ENCODE measurements at places on chromosomes 5 and 9.

DNA sequence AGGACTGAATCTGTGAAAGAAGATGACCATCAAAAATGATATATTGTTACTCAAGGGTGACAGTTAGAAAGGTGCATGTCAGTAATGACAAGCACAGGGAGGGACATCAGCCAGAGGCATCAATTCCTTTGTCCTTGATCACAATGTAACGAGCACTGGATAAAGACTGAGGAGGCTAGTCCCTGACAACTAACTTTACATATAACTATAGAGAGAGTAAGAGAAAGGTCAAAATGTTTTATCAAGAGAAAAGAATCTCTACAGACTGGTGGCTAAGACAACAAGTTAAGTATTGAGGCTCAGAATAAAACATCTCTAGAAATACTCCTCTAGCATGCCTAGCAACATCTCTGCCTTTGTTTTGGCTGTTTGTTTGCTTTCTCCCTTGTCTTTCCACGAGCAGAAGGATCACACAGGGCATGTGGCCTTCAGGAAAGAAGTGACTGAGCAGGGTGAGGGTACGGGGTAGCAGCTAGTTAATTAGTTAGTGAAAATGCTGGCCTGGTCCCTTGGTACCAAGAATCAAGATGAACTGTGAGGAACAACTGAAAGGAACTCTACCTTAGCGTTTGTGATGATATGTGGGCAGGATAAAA is 724.1 kb upstream of the MEF2C start:
- no peak for DNase-seq

DNA sequence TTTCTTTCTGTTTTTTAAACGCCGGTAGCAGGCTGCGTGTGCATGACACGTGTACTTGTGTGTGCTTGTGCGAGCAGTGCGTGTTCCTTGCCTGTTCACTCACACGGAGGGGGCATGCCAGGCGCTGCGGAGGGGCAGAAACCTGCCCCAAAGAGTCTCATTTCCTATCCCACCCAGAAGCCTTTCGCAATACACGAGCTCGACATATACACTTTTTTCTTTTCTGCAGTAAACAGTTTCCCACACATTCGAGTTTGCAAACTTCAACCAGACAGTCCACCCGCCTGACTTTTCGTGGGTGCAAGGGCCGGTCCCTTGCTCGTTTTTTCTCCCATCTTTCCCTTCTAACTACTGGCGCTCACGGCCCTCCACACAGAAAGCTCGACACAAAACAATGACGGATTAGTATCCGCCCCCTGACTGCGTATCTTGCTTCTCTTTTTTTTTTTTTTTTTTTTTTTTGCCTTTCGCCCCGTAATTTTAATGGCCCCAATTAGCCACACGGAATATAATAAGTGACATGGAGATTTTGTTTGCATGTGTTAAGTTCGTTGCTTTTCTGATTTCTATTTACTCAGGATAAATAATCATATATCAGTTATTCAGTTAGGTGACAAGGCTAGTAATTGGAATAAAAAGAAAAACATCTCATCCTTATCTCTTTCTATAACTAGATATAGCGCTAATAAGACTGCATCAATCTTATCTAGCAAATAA is 5.3 kb upstream of the OTP start:
- no peak for DNase-seq

DNA sequence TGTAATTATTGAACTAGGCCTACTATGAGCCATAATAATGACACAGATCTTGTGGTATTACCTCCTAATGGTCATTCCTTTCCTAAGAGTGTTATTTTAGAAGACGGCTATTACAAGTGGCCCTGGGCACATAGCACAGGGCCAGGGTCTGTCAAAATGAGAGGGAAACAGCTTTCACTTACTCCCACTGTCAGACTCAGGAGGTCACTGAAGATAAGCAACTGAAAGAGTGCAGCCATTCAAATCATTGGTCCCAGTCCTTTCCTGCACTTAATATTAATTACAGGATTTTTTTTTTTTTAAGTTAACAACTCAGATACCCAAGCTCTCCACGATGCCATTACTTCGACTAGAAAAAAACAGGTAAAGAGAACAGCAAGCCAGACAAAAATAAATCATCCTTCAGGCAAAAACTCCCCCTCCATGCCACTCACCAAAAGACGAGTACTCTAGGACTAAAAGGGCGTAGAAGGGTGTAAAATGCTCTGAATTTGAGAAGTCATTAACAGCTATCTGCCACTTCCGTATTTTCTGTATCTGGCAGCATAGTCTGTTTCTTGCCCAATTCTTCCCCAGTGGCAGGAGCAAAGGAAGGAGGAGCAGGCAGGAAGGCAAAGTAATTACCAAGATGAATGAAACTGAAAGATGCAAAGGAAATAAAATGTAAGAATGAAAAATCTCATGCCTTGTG is 87.4 kb downstream of the ZNF608 start:
- DNase-seq = no peak

GRCh38 chr5:123718238-123718637 is 206.3 kb downstream of the CSNK1G3 start:
- no peak for DNase-seq

DNA sequence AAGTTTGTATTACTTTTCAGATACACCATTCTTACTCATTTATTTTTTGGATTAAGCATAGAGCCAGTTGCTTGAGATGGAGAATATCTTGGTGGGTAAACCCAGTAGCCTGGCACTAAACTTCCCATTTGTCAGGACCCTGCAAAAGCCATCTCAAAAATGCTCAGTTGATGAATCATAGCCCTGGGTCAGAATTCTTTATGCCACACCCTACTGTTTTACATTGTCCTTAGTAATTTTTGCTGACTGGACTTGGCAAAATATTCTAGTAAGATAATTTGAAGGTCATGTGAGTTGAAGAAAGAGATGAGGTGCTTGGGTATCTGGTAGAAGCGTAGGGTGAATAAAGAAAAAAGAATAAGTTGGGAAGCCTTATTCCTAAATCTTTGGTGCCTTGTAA is 50.7 kb downstream of the C7 start:
- DNase-seq = no peak

GRCh38 chr5:87229780-87230179 is 37.9 kb upstream of the RASA1 start:
- no peak for DNase-seq

- no peak for DNase-seq
These were observed 568.9 kb downstream of the DMRTA1 start for GRCh38 chr9:23015557-23015956.

GRCh38 chr9:130422546-130422945 is 22.2 kb upstream of the ASS1 start:
- DNase-seq = no peak

GRCh38 chr9:120711841-120712538 is 2.3 kb downstream of the MEGF9 start:
- no peak for DNase-seq

DNA sequence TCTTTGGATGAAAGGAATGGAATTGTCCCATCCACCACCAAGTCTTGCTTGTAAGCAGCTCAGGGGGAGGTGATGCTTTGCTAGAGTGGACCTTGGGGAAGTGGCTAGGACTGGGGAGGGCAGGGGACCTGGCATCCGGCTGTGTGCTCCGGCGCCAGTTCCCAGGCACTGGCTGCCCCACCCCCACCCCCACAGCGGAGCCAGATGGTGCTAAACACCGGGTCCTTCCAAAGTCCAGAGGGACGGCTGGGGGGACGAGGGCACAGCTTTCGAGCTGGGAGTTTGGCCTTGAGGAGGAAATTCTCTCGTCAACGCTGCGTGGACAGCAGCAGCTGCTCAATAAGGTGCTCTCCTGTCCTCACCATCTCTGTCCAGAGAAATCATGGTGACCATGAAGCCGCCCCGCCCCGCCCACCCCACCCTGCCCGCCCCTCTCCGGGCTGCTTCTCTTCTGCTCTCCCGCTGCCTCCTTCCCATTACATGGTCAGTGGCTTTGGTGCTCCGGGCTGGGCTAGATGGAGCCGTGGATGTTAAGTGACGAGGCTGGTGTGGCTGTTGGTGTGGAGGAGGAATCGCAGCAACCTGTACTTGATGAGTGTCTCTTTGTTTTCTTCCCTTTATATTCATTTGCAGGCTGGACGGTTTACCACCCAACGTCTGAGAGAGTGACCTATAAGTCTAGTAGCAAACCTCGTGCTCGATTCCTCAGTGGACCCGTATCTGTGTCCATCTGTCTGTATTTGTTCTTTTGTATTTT is 115.7 kb downstream of the WNK2 start:
- DNase-seq = no peak

GRCh38 chr9:121910491-121911040 is 182.5 kb downstream of the TTLL11 start:
- no peak for DNase-seq

- no peak for DNase-seq
These were observed 66.7 kb downstream of the ZNF462 start for GRCh38 chr9:106929471-106930177.

DNA sequence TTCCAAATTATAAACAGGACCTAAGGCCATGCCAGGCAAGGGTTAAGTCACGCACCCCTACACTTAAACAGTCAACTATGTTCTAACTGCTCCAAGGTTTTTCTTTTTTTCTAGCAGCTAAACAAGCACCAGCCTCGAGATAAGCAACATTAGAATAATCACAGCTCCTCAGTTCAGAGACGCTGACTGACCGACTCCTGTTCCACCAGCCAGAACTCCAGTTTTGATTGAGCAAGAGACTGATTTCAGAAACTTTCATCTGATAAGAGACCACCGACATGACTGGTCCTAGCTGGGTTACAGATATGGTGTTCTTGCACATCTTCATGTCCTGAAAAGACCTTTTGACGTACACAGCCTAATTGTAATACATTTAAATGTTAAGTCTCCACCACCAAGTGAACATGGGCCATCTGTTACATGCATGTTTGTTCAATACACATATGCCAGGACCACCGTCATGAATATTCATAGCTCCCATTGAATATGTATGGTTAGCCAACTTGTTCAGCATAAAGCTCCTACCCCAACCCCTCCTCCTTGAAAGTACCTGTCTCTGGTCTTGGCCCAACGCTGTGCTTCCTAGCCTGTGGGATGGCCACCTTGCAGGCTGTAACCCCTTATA is 23.7 kb upstream of the OTULINL start:
- no peak for DNase-seq

DNA sequence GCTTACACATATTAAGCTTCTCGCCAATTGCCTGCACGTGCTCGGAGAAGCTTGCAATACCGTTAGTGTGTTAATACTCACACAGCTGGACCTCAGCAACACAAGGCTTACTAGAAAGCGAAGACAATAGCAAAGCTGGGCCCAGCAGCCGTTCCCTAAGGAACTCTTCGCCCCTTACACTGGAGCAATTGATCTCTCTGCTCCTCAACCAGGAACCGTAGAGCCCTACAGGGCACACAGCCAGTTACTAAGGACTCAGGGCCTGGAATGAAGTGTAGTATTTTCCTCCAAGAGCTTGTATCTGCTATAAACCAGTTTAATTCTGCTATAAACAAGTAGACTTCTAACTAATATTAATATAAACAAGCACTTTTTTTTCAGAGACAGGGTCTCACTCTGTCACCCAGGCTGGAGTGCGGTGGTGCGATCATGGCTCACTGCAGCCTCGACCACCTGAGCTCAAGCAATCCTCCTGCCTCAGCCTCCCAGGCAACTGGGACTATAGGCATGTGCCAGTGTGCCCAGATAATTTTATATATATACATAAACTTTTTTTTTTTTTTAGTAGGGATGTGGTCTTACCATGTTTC is 67.0 kb upstream of the SIMC1 start:
- no peak for DNase-seq

- no peak for DNase-seq
These were observed 2.4 kb upstream of the NR4A3 start for GRCh38 chr9:99819123-99819855.

DNA sequence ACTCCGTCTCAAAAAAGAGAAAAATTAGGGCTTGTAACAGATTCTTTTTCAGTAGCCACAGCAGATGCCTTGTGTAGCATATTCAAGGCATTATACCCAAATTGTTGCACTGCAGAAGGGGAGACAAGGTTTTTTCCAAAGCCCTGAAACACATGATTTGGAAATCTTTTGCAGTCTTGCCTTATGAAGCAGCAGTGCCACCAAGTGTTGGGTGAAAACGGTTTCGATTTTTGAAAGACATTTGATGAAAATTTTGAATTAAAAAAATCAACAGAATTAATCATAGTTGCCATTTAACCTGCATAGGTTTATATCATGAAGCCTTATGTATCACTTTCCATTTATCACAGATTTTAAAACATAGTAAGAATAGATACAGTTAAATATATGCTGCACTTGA is 479.5 kb downstream of the TAF11L14 start:
- DNase-seq = no peak

DNA sequence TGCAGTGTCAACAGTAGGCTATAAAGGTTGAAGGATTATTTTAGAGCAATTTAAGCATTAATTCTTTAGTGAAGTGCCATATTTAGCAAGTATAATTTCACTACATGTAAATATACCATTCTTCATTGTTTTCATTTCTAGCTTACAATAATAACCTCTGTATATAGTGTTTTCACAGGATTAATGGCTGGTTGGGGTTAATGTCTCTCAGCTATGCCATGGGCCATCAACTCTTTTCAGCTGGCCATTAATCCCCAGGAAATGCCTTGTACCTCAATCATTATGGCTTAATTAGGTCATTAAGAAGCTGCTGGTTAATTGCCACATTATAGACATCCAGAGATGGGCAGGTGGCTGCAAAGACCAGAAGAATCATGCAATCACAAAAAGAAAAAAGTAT is 715.1 kb downstream of the MAT2B start:
- DNase-seq = no peak

DNA sequence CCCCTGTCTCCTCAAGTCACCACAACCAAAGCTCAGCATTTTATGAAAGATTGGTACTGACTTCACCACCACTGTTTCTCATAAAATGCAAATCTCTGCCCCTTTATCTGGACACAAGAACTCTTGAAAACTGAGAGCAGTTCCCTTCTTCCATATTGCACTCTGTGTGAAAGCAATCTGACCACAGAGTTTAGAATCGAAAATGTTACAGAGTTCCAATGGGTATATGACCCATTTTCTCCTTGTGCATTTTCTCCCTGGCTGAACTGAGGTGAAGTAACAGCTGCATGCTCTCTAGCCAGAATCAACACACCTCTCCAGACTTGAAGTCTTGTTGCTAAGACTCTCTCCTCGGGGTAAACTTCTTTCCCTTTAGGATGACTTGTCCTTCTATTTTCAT is 111.0 kb upstream of the PLCXD3 start:
- no peak for DNase-seq

- DNase-seq = no peak
These were observed 355.4 kb upstream of the PDE4D start for GRCh38 chr5:60248901-60249300.

DNA sequence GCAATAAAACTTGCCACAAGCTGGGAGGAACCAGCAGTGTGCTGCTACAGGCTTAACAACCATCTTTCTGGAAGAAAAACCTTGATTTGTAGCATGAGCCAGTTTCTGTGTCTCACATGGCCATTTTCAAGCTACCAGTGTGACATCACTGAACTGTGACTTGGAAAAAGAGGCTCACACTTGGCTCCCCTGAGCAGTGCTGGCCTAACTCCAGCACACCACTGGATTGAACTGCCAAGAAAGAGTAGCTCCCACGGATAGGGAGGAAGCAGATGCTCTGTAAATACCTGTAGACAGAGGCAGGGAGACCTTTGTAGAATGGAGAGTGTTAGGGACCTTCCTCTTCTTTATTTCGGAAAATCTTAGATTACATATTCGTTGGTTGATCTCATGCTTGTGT is 197.9 kb downstream of the SH3GL2 start:
- no peak for DNase-seq
